ENCODE measurements at places on chromosomes 13 and 19. TPM values are rescaled to one million over a fixed set of nuclear protein-coding genes. Genes with fewer than 3 reads are reported as not detected.

TNNI3 gene
- total RNA-seq = not detected

SIGLEC14 gene
- total RNA-seq = not detected

MRPL4 gene
- 87.0 TPM for total RNA-seq

GRCh38 chr13:104832231-104832630 lies 1703.2 kb downstream of the EFNB2 start:
- no peak for DNase-seq

DNA sequence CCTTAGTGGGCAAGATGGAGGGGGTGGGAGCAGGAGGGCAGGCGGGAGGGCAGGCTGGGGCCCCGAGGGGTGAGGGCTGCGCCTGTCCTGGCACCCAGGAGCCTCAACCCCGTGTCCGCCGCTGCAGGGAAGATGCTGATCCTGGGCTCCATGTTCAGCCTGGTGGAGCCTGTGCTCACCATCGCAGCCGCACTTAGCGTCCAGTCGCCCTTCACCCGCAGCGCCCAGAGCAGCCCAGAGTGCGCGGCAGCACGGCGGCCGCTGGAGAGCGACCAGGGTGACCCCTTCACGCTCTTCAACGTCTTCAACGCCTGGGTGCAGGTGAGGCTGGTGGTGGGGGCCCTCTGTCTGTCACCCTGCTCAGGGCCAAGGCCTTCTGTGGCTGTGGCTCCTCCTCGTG lies 23.5 kb downstream of the DHX34 start:
- DNase-seq = no peak

GRCh38 chr13:32737111-32737571 lies 150.9 kb downstream of the PDS5B start:
- DNase-seq = no peak

DNA sequence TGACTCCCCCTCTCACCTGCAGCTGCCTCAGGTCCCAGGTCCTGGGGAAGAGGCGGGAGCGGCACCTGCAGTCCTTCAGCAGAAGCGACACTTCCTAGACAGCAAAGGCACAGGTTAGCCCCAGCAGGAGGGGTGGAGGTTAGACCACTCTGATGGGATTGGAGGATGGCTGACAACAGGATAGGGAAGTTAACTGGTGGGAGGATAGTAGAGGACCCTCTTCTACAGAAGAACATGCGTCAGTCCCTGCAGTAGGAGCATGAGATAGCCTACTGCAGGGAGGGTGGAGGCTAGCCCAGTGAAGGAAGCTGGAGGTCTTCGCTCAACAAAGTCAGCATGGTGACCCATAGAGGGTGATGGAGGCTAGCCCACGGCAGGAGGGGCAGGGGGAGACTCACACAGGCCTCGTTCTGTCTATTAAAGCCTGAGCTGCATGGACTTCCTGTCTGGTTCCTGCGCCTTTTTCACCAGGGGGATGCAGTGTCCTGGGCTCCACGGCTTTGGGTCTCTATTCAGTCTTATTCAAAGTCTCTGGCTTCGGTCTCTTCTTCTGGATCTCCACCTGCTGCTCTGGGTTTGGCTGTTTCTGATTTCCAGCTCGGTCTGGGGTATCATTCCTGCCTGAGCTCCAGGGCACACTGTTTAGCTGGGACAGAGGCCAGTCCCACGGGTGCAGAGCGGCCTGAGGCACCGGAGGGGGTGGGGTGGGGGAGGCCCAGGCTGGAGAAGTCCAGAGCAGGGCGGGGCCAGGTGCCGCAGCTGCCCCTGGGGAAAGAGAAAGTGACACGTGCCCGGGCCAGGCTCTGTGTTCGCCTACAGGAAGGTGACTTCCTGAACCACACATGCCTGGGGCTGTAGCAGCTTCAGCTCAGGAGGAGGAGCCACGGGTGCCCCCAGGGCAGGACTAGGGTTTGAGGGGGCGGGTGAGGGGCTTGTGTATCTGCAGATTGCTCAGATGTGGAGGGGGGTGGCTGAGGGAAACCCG lies 7.3 kb downstream of the IFNL3 start:
- DNase-seq = peak; percentile 67

- no peak for DNase-seq
Measured at GRCh38 chr13:103351035-103351828, 285.0 kb upstream of the SLC10A2 start.

GRCh38 chr13:49536144-49536873 lies 40.6 kb downstream of the PHF11 start:
- no peak for DNase-seq

GRCh38 chr13:73580513-73581267 lies 521.9 kb downstream of the KLF5 start:
- DNase-seq = no peak

FAM216B gene
- total RNA-seq = not detected

DNA sequence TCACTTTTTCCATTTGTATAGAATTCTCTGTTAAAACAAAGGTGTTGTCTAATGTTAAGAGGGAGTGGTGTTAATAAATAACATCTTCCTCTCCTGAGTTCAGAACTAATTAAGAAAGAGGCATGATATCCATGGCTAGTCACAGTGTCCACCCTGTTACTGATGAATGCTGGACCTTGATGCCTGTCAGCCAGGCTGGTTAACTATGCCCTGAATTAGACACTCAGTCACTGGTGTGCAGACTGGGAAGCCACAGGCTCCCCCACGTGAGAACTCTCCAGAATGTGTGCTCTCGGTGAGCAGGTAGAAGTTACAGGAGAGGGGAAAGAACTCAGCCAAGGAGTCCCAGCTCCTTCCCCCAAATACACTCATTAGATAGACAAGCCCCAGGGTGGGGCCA lies 56.1 kb upstream of the RNF113B start:
- DNase-seq = no peak

RHPN2 gene
- 2.5 TPM for total RNA-seq

TMIGD2 gene
- 35.9 TPM for total RNA-seq

NOTCH3 gene
- not detected for total RNA-seq

- DNase-seq = no peak
Measured at GRCh38 chr13:26584713-26585112, 27.2 kb downstream of the WASF3 start.

DNA sequence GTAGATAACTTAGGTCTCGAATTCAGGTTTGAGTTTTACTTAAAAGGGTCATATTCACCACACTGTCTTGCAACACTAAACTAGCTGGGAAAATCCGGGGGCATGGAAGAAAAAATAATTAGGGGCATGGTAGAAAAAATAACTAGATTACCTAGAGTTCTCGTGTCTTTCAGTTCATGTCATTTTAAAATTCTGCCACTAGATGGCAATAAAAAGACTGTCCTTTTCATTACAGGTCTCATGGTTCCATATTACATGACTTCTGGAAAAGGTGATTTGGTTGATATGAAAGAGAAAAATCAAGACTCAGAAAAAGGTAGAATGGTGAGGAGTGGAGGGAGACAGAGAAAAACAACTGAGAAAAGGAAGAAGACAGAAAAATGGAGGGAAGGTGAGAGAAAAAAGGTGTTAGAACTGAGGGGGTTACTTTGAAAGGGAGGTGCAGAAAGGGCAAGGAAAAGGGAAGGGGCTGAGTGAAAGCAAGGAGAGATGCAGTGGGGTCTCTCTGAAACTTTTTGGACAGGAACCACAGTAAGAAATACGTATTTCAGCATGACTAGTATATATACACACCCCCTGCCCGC lies 299.0 kb downstream of the KLF12 start:
- DNase-seq = no peak

DNA sequence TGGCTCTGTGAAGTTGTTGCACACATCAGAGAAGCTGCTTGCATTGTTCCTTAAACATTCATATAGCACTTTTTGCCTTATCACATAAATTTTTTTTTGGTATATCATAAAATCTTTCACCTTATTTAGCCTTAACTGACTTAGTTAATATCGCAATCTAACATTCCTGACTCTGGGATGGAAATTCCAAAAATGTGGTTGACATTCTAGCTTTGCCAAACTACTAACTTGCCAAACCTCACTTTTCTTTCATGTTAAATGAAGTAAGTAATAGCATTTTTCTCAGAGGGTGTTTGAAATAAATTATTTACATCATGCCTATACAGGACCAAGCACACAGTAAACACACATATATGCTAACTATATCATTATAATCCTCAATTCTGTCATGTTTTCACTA lies 736.9 kb upstream of the PCDH9 start:
- DNase-seq = no peak

DNA sequence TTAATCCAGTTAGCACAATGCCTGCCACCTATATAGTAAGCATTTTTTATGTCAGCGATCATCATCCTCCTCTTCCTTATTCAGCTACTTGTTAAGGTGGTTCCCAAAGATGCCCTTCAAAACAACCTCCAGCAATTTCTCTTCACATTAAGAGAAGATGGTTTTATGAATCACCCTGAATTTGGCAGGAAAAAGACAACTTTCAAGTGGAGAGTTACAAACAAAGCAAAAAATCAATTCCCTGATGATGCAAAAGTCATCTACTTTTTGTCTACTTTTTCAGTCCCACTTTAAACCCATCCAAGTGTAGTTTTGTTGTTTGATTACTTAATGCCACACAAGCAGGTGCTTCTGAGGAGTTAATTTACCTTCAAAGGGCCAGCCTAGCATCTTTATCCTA lies 139.1 kb upstream of the SERP2 start:
- no peak for DNase-seq

DNA sequence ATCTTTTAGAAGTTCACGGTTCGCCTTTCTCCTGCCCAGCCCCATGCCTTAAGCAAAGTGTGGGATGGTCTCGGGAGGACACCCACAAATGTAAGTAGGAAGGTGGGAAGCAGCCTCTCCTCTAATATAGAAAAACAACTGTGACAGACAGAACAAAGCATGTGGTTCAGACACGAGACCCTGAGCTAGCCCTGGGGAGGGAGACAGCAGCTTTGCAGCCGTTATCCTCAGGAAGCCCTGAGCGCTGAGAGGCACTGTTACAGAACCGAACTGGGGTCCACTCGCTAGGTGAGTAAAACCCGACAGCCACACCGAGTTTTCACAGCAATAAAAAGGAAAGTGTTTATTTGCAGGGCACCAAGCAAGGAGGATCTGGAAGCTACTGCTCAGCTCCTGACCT lies 210.6 kb downstream of the UQCRFS1 start:
- DNase-seq = no peak

DNA sequence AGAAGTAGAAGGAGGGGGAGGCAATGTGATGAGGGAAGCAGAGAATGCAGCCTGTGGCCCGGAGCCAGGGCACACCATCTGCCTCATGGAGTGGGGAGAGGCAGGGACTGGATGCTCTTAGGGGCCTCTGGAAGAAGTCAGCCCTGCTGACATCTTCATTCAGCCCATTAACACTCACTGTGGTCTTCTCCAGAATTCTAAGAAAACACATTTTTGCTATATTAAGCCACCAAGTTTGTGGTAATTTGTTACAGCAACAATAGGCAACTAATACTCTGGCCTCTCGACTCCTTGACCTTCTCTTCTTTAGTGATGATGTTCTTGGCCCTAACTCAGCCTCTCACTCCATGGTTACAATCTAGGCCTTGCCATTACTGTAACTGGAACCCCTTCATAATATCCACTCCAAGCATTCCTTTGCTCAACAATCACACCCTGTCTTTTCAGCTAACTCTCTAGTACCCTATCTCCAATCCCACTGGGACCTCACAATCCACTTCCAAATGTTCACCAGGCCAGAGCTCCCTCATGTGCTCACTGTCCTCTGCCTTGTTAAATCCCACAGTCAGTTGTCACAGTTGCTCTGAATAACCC lies 98.5 kb downstream of the MIPEP start:
- no peak for DNase-seq

GRCh38 chr13:77737583-77738200 lies 40.2 kb downstream of the SLAIN1 start:
- no peak for DNase-seq

CCNA1 gene
- 0.47 TPM for total RNA-seq

DNA sequence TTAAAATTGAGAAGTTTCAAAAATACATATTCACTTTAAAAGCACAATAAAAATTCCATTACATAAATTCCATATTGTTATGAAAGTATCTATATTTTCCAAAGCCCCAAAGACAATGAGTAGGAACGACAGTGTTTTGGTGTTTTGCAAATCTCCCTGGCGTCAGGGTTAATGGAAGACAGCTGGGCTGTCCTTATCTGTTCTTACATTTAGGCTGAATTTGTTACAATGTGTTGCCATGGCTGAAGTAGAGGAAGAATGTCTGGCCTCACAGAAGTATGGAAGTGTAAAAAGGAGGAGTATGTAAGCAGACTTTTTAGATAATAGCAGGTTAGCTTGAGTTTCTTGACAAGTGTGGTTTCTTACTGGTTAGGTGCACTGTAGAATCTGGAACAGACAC lies 124.4 kb upstream of the SPATA13 start:
- DNase-seq = no peak

PEAK3 gene
- 0.16 TPM for total RNA-seq

GRCh38 chr19:33133438-33134031 lies 1.6 kb downstream of the WDR88 start:
- DNase-seq = no peak

PLEKHA4 gene
- 4.4 TPM for total RNA-seq

DNA sequence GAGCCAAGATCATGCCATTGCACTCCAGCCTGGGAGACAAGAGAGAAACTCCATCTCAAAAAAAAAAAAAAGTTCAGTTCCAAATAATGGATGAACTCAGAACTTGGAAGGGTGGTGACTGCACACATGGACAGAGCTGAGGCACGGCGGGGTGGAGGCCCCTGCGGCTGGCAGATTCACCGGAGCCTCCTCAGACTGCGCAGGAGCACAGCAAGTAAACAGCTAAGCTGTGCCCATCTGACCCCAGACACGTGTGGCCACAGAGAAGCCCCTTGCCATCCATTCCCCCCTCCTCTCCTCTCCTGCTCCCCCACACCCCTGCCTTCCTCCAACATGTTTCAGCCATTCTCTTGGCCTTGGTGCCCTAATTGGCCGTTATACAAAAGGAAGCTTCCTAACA lies 15.6 kb upstream of the PROZ start:
- no peak for DNase-seq

TEX29 gene
- not detected for total RNA-seq

ZNF837 gene
- 1.5 TPM for total RNA-seq

- peak; percentile 8 for DNase-seq
Measured at GRCh38 chr13:113468029-113468428, 14.7 kb upstream of the ADPRHL1 start.

DNA sequence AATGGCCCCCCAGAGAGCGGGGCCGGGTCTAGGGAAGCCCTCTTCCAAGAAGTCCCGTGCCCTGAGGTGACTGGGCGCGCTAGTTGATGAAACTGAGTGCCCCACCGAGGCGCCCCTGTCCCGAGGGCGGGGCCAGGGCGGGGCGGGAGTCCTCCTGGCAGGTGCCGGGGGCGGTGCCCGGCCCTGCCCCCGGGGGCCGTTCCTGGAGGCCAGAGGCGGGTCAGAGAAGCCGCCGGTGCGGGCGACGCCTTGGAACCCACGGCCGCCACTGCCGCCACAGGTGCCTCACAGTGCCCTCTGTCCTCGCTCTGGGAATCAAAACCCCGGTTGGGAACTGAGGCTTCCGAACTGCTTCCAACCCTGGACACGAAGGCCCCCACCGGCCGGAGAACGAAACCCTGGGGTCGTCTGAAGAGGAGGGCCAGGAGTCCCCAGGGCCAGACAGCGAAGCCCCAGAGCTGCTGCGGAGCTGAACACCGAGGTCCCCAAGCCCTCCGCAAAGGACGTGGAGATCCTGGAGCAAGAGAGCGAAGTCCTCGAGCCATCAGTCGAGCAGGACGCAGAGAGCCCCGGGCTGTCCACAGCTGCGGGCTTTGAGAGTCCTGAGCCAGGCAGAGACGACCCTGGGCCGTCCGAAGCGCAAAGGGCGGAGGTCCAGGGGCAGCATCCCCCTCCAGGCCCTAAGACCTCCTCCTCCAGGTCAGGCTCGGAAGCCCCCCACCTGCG lies at the start of gene MISP3:
Gene MISP3, plus strand, starts transcription at position 252 of the 726 bp plus-strand sequence. CDS start 524 bp downstream, outside the sequence.
- DNase-seq = peak; percentile 51

- DNase-seq = no peak
Measured at GRCh38 chr13:49366841-49367240, 77.0 kb downstream of the CAB39L start.

Measured in activated CD8-positive, alpha-beta T cell treated with anti-CD3 and anti-CD28 coated beads, Interleukin-2, amount 10 ng/mL, durations not matched to agents 7 days and 5 days (primary cell).